ENCODE measurements at places on chromosomes 16 and 17.
A peak's percentile ranks its signal among the peaks of the same experiment; 100 is the strongest.

DNA sequence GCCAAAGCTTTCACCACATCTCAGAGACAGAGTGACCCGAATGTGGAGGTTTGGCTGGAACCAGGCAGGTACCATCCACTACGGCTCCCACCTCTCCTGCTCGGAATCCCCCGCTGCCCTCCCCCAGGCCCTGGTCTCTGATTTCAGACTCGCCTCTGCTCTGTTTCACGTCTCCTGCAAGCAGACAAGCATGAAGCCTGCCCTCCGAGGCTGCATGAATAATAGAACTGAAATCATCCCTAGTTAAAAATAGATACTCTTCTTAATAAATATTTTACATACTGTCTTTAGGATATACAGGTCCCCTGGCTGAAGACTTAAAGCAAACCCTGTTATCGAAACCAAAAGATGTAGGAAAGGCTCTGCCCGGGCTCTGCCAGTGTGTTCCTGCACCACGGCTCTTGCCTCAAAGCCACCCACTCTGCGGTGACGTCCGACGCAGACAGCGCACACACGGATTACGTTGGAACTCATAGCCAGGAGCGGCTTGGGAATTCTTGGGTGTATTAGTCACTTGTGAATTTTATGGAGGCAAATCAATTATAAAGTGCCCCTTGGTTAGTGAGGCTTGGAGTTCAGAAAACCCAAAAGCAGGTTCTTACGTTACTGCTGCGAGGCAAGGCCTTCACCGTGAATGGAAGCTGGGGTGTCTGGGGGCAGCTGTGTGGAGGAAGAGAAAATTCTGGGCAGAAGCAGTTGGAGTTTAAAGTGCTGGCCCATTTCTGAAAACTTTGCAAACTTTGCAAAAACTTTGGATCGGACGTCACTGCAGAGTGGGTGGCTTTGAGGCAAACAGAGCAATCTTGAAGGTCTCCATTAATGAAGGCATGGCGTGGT, 25.6 kb upstream of the NPTX1 start:
- no peak for DNase-seq

DNA sequence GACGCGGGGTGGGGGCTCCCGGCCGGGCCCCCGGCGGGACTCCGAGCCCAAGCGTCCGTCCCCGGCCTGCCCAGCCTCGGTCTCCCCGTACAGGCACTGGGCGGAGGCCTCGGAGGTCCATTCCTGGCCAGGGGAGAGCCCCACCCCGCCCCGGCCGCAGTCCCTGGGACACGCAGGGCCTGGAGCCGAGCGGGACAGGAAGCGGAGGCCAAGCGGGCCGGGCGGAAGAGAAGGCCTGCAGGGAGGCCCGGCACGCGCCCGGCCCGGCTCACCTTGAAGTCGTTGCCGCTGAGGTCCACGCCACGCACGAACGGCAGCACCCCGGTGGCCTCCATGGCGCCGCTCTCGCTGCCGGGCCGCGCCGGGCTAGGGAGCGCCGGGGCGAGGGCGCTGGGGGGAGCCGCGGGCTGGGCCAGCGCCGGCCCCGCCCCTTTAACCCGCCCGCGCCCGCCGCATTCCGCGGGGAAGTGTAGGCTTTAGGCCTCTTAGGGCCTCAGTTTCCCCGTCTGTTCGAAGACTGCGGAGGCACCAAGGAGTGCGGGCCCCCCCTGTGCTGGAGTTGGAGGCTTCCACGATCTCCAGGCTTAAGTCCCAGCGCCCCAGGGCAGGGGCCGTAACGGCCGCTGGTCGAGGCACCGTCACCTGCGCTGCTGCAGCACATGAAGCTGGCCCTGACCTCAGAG, at the start of gene FLII:
TSS of gene FLII (minus strand) at position 383 of the 683 bp plus-strand sequence. CDS start at position 335, 48 bp downstream.
- DNase-seq, result peak; percentile 67

- peak; percentile 76 for DNase-seq
Measured at GRCh38 chr16:4404247-4404966, 12.0 kb downstream of the CORO7 start.

DNA sequence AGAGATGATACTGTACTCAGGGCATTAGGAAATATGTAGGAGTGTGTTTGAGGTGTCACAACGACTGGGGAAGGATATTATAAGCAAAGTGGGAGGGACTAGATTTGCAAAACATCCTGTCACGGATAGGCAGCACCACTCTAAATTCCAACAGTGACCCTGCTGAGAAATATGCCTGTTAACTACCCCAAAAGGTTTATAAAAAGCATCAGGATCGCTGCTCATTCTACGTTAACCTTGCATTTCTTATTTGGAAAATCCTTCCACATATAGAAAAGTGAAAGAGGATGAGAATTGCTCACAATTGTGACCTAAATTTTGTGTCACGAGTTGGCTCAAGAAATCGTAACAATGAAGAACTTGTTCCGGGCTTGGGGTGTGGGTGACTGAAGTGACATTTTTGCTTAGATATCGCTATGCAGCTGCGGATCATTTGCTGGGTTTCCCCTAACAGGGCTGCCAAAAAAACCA, 51.6 kb downstream of the N4BP1 start:
- no peak for DNase-seq

DNA sequence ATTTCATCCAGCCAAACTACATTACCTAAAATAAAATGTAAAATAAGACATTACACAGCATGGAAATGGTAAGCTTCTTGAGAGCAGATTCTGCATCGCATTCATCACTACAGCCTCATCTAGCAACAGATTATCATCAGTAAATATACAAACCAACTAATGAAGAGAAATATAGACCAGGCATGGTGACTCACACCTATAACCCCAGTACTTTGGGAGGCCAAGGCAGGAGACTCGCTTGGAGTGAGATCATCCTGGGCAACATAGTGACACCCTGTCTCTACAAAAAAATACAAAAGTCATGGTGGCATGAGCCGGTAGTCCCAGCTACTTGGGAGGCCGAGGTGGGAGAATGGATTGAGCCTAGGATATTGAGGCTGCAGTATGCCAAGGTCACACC, 19.9 kb downstream of the NCBP3 start:
- DNase-seq, result no peak

DNA sequence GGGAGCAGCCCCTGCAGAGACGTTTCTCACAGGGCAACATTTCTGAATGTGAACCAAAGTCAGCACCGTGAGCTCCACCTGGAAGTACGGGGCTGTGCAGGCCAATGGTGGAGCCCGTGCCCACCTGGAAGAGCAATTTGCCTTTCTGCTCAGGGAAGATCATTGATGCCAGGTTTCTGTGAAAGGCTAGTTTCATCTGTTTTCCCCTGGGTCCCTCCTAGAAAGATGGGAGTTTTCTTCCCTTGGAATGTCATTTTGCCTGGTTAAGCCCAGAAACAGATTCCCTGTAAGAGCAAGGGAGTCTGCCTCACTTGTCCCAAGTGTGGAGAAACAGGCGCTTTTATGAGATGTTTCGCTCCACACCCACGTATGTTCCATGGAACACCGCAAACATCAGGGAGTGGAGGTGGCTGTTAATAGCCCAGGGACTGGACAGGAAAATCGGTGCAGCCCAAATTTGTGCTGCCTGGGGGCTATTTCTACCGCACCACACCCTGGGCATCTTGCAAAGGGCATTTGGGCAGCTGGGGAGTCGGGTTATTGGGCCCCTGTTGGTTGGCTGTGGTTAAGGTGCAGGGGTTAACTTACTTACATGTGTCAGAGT, 2.6 kb downstream of the SLC6A4 start:
- DNase-seq, result no peak

DNA sequence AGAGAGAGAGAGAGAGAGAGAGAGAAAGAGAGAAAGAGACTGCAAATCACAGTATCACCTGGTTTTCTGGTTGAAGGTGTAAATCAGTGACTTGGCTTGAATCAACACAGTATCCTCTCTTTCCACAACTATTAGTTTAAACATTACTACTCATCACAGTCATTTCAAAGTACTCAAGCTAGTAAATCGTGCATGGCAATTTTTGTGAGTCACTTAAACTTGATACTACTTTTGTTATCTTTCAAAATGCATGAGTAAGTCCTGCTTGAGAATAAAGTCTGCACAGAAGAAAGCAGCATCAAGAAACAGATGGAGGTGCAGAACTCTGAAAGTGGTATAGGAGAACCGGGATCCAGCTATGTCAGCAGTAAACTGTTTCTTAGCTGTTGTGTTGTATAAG, 535.4 kb downstream of the CDH8 start:
- no peak for DNase-seq

- DNase-seq, result no peak
Measured at GRCh38 chr17:10513299-10514067, 4.9 kb downstream of the MYH1 start.

DNA sequence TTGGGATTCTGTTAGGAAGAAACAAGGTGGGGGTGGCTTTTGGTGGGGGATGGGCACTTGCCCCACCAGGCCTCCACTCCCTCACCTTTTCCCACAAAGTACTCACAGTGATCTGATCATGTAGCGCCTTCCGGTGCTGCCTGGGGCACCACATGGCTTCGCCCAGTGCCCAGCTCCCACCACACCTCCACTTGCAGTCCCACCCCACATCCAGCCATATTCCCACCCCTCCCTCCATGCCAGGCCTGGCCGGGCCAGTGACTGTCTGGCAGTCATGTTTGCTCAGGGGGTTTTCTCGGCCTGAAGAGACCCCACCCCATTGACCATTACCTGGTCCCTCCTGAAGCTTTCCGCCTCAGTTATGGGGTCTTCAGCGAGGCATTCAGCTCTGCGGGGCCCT, 201.5 kb downstream of the SPECC1 start:
- DNase-seq, result no peak

- DNase-seq, result no peak
Measured at GRCh38 chr17:67819722-67820121, 5.6 kb upstream of the BPTF start.

DNA sequence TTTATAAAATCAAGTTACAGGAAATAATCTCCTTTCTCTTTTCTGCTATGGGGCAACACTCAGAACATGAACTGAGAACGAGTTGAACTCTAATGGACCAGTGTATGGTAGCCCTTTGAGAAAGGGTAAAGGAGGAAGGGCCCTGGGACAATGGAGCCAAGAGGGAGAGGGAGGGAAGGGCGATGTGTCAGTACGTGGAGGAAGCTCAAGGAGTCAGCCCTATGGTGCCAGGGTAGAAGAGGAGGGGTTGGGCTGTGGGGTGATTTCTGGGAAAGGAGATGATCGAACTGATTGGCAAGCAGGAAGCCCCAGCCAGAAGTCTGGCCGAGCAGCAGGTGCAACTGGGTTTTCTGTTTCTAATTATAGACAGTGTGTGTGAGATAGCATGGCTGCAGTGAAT, 4.3 kb upstream of the WIPI1 start:
- no peak for DNase-seq

DNA sequence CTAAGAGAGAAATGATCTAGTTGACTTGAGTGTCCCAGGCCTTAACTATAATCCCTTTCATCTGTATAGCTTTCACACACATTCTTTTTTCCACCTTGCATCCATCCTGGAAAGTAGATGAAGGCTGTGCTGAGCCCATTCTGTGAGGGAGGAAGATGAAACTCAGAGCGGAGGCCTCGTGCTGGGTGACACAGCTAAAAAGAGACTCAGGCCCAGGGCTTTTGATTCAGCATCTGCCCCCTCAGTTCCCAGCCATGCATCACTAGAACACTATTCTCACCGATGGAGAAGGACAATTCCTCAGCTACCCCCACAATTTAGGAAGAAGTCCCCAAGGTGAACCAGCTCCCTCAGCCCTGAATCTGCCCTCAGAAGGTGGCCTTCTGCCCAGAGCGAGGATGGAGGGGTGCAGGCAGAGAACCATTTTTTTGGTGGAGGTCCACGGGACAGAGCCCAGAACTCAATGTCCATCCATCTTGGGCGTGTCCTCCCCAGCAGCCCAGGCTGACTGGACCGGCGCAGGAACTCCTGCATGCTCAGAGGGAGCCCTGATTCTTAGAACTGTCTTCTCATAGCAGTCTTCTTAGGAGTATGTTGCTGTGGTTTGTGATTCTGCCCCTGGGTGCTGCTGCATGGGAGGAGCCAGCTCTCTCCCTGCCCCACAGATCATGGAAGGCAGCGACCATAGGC, 5.8 kb upstream of the MYCBPAP start:
- no peak for DNase-seq

- no peak for DNase-seq
Measured at GRCh38 chr16:78509965-78510364, 410.5 kb downstream of the WWOX start.

DNA sequence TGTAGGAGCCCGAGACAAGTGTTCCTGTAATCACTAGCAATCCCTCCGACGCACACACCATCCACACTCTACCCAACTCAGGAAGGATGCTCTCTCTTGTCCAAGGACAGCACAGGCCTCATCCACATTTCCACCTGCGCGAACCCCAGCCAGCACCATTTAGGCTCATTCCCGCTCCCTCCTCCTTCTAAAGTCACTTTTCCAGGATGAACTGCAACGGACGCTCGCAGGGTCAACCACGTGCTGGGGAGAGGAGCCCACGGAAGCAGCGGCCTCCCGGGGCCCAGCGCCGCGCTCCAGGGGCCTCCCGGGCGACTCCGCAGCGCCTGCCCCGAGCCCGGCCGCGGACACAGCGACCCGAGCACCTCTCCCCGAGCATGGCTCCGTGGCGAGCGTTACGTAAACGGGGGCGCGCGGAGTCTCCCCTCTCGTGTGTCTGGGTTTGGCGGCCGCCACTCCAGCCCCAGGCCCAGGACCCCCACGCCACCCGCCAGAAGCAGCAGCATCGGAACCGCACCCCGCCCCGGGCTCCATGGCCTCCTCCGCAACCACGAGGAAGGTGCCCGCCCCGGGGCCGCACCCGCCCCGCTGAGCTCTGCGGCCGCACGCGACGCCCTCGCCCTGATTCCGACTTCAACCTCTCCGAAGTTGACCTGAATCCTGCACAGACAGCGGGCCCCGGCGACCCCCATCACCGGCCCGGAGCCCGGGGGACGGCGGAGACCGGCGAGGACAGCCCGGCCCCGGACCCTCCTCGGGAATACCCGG, 668 bp downstream of the USP36 start:
- peak; percentile 54 for DNase-seq

DNA sequence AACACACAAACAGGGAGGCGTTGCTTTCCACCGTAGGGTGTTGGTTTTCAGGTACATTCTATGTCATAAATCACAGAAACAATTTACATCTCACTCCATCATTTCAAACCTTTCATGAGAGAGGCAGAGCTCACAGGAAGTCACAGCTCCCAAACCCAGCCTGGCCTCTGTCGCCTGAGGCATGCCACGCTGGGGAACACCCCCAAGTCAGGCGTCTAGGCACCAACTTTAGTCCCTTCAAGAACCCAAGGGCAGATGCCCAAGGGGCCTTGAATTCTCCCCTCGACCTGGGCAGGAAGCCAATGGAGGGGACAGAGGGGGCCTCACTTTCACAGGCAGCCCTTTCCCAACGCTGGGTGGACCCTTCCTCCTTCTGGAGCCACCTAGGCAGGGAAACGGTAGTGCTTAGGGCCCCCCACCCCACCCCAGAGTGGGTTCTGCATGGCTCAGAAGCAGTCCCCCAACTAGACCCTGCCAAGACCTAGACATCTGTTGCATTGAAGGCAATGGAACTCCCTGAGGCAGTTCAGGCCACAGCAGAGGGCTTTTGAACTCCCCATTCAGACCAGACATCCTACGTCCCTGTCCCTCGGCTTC, 10.6 kb downstream of the TBX4 start:
- DNase-seq, result no peak

DNA sequence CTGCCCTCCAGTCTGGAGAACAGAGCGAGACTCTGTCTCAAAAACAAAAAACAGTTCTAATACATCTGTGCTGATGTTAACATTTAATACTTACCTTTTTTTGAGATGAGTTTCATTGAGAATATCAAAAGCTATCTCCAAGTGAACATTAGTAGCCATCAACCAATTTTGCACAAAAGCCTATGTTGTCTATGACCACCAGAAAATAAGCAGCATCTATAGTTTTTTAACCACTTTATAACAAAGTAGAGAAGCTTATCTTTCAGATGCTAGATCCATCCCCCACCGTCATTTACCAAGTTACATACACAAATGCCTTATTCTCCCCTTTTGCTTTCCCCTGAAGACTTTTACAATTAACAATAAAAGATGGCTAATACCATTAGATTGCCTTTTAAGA, 4.1 kb downstream of the SRSF1 start:
- DNase-seq, result no peak
